Chondrocyte (in vitro differentiated cells): ENCODE measurements at places on chromosomes 3 and 15. TPM values are rescaled to one million over a fixed set of nuclear protein-coding genes. Genes with fewer than 3 reads are reported as not detected.
A peak's percentile ranks its signal among the peaks of the same experiment; 100 is the strongest.

DNA sequence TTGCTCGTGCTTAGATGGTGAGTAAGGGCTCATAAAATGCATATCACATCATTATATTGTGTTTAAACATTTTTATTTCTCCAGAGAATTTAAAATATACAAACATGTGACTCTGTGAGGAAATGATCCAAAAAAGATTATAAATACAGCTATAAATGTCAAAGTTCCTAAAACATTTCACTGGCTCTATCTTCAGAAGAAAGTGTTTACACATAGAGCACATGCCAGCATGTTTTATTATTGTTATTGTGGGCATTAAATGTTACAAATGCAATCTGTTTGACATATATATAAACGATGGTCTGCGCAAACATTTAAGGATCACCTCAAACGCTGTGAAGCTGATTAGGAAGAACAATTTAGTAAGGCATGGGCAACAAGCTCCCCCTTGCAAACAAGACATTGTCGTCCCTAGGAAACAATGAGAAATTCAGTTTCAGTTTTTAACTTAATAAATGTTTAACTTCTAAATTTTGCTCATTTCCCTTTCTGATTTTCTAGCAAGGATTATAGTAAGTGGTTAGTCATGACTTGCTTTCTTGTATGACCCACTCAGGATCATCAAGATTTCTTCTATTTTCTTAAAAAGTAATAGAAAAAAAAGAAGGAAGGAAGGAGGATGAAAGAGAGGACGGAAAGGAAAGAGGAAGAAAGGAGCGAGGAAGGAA is 207.5 kb downstream of the SATB1 start:
- peaks cover 1% of the 10 kb centered on the region for H3K36me3 ChIP-seq

The SSUH2 gene
- 0.31 TPM in 1 of 3 replicates, not detected in the others for total RNA-seq

The SAMD7 gene
- total RNA-seq: not detected in 3 replicates

- H3K36me3 ChIP-seq: peaks cover 7% of the 10 kb centered on the region
- no peak for DNase-seq
- peaks cover 14% of the 10 kb centered on the region for H3K4me1 ChIP-seq
- no peaks in the 10 kb centered on the region for H3K27me3 ChIP-seq
- no peak overlapping the region for H3K4me3 ChIP-seq
- H3K27ac ChIP-seq: peak overlapping the region; percentile 83
Observed at GRCh38 chr3:124504332-124505059, 225.8 kb upstream of the UMPS start.

DNA sequence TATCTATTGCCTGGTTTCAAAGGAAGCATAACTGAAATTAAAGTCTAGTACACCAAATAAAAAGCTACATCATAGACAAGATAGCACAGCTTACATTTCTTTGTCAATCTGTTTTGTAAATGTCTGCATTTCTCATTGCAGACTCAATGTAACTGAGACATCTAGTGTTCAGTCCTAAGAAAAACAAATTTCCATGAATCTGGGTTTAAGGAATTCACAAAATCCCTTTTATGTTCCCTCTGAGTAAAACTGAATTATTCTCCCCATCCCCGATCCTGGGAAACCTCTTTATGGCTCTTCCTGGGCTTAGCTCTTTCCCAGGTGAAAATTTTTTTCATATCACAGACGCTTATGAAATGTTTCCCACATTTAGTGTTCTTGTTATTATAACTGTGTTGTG is 21.6 kb upstream of the RASA2 start:
- H3K36me3 ChIP-seq: peaks cover 3% of the 10 kb centered on the region
- H3K4me3 ChIP-seq: no peak overlapping the region
- H3K4me1 ChIP-seq: peaks cover 20% of the 10 kb centered on the region

DNA sequence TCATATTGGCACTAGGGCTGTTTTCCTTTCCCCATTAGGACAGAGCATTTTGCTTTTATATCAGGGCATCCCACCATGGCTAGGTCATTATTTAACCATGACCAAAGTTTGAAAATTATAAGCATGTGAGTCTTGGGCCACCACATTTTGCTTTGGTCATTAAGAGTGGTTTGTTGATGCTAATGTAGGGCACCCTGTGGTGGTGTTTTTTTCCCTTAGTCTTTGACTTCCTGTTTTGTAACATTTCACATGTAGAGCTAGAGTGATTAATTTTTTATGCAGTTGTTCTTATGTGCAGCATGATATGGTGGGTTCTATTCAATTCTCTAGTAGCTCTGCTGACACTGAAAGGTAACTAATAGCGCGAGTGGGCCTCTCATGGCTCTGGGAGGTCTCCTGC is 249.6 kb upstream of the ROBO1 start:
- no peaks in the 10 kb centered on the region for H3K4me1 ChIP-seq
- no peaks in the 10 kb centered on the region for H3K27me3 ChIP-seq
- H3K27ac ChIP-seq: no peak overlapping the region
- H3K36me3 ChIP-seq: no peaks in the 10 kb centered on the region

GRCh38 chr3:120331076-120331475 is 18.1 kb downstream of the LRRC58 start:
- H3K4me1 ChIP-seq: peaks cover 3% of the 10 kb centered on the region
- no peak overlapping the region for H3K27ac ChIP-seq
- H3K36me3 ChIP-seq: peaks cover 22% of the 10 kb centered on the region
- H3K4me3 ChIP-seq: no peak overlapping the region

- no peak overlapping the region for H3K4me3 ChIP-seq
- no peaks in the 10 kb centered on the region for H3K36me3 ChIP-seq
- H3K4me1 ChIP-seq: peaks cover 41% of the 10 kb centered on the region
- peak overlapping the region; percentile 78 for H3K27ac ChIP-seq
Observed at GRCh38 chr3:148643389-148643840, 54.3 kb upstream of the AGTR1 start.

DNA sequence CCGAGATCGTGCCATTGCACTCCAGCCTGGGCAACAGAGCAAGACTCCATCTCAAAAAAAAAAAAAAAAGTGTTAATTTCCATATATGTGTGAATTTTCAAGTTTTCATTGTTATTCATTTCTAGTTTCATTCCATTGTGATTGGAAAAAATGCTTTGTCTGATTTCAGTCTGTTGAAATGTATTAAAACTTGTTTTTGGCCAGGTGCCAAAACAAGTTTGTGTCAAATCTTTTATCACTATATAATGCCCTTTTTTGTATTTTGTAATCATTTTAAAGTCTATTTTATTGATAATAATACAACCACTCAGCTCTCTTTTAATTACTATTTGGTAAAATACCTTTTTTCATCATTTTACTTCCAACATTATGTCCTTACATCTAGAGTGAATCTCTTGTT is 42.5 kb downstream of the TFRC start:
- H3K4me1 ChIP-seq: no peaks in the 10 kb centered on the region
- peaks cover 2% of the 10 kb centered on the region for H3K36me3 ChIP-seq
- H3K27me3 ChIP-seq: no peaks in the 10 kb centered on the region
- no peak for DNase-seq
- H3K4me3 ChIP-seq: no peak overlapping the region

The IMPG2 gene
- total RNA-seq: 0.50 to 0.80 TPM (median 0.56 TPM) in 3 replicates

The FSTL1 gene
- 2,561 to 3,511 TPM (median 3,398 TPM) in 3 replicates for total RNA-seq

- peaks cover 27% of the 10 kb centered on the region for H3K4me1 ChIP-seq
- H3K4me3 ChIP-seq: peak overlapping the region; percentile 3
- H3K27ac ChIP-seq: peak overlapping the region; percentile 79
- peaks cover 4% of the 10 kb centered on the region for H3K36me3 ChIP-seq
- DNase-seq: no peak
Observed at GRCh38 chr15:55823191-55823670, 80.3 kb upstream of the PRTG start.

GRCh38 chr3:49132437-49133225 is at the start of gene LAMB2:
Gene LAMB2, minus strand, starts transcription at chr3:49133050. Its CDS starts 183 bp downstream, at chr3:49132867.
- H3K36me3 ChIP-seq: peaks cover 16% of the 10 kb centered on the region
- peaks cover 2% of the 10 kb centered on the region for H3K27me3 ChIP-seq
- DNase-seq: no peak
- peak within 1 kb of the TSS; percentile 92 for H3K4me3 ChIP-seq
- peak within 1 kb of the TSS; percentile 91 for H3K27ac ChIP-seq

The ASB14 gene
- not detected in 3 replicates for total RNA-seq

DNA sequence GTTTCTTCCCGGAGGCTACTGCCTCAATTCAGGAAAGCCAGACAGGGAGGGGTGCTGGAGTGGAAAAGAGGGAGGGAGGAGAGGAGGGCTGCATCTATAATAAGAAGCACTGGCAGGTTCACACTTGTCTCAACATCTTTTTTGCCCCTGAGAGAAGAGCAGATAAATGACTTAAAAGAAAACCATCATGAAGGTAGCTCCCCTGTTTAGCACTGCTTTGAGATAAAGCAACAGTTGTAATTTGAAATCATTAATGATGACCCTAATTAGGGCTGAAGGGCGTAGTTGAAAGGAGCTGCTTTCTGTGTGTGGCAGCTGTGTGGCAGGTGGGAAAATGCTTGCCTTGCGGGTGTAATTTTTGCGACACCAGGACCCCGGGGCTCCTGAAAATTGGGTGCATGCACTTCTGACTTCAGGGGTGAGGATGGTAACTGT is 222.8 kb upstream of the IL12A start:
- peak overlapping the region; percentile 89 for H3K4me3 ChIP-seq
- H3K36me3 ChIP-seq: peaks cover 1% of the 10 kb centered on the region
- peak overlapping the region; percentile 98 for H3K27ac ChIP-seq

The EIF2A gene
- 48.4 to 73.0 TPM (median 52.4 TPM) in 3 replicates for total RNA-seq

- no peak for DNase-seq
- H3K36me3 ChIP-seq: no peaks in the 10 kb centered on the region
- H3K4me1 ChIP-seq: peaks cover 6% of the 10 kb centered on the region
- H3K4me3 ChIP-seq: no peak overlapping the region
- H3K27me3 ChIP-seq: no peaks in the 10 kb centered on the region
Observed at GRCh38 chr3:114418724-114419543, 125.1 kb downstream of the TIGIT start.

- no peak for DNase-seq
- H3K4me3 ChIP-seq: no peak overlapping the region
- H3K27me3 ChIP-seq: no peaks in the 10 kb centered on the region
Observed at GRCh38 chr15:33279613-33280205, 31.1 kb upstream of the RYR3 start.

DNA sequence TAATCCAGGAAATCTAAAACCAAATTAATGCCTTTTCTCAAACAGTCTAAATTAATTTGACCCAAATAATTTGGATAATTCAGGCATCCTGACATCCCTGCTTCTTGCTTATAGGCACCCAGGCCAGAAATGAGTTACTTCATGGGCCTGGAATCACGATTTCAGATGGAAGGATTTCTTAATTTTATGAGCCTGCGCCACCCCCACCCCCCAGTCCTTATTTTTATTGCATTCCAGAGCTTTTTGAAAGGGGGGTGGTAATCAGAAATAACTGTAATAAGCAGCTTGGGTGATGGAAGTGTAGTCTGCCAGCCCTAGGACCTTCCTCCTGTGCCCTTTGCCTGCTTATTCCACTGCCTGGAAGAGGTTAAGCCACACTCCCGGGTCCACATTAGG is 1.3 kb downstream of the AP2M1 start:
- H3K27me3 ChIP-seq: no peaks in the 10 kb centered on the region
- H3K4me1 ChIP-seq: peaks cover 64% of the 10 kb centered on the region
- H3K4me3 ChIP-seq: peak overlapping the region; percentile 95

The CACNA2D2 gene
- total RNA-seq: 0.34 to 0.46 TPM (median 0.40 TPM) in 3 replicates

DNA sequence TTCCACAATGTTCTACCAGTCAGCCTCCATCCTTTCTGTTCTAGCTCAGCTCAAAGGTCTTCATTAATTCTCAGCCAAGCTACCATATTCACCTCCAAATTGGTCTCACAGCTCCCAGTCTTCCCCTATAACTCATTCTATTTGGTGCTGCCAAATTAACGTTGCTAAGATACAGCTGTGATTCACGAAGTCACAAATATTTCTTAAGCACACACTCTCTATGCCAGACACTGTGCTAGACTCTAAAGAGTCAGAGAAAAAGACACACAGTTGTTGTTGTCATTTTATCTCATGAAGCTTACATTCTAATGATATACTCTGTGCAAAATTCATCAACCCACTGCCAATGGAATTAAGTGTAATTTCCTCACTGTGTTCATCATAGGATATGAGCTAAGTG is 102.8 kb downstream of the FRMD5 start:
- no peak overlapping the region for H3K27ac ChIP-seq
- DNase-seq: no peak
- no peak overlapping the region for H3K4me3 ChIP-seq
- H3K36me3 ChIP-seq: no peaks in the 10 kb centered on the region

The CLRN1 gene
- total RNA-seq: not detected in 3 replicates

The TRAK1 gene
- total RNA-seq: 38.1 to 53.7 TPM (median 51.2 TPM) in 3 replicates

GRCh38 chr3:108985844-108986243 is 32.2 kb upstream of the GUCA1C start:
- H3K27me3 ChIP-seq: peaks cover 26% of the 10 kb centered on the region
- H3K36me3 ChIP-seq: no peaks in the 10 kb centered on the region
- H3K27ac ChIP-seq: no peak overlapping the region

DNA sequence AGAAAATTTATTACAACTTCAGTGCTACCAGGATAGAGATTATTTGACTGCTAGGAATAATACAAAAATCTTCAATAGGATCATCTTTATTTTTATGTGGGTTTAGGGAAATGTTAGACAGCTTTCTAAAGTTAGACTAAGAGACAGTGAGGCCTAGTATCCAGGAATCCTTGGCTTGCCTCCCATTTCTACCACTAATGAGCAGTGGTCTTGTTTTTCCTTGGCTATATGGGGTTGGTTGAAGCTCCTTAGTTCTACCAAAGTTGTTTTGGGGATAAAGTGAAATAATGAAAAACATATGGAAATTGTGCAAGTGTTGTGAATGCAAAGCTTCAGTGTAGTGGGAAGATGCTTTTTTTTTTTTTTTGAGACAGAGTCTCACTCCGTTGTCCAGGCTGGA is 16.8 kb downstream of the AP4E1 start:
- no peaks in the 10 kb centered on the region for H3K4me1 ChIP-seq
- no peaks in the 10 kb centered on the region for H3K27me3 ChIP-seq
- no peak overlapping the region for H3K27ac ChIP-seq
- H3K4me3 ChIP-seq: no peak overlapping the region
- DNase-seq: no peak
- peaks cover 21% of the 10 kb centered on the region for H3K36me3 ChIP-seq

The MYZAP gene
- total RNA-seq: 0.17 to 1.9 TPM in 2 of 3 replicates, not detected in the other

The SETD2 gene
- 34.6 to 41.4 TPM (median 37.3 TPM) in 3 replicates for total RNA-seq

The CHAC1 gene
- total RNA-seq: 2.8 to 78.5 TPM (median 77.6 TPM) in 3 replicates

- H3K4me1 ChIP-seq: no peaks in the 10 kb centered on the region
- no peaks in the 10 kb centered on the region for H3K36me3 ChIP-seq
- DNase-seq: no peak
- no peak overlapping the region for H3K27ac ChIP-seq
Observed at GRCh38 chr15:45101749-45102148, 12.2 kb downstream of the DUOX2 start.

- peaks cover 3% of the 10 kb centered on the region for H3K4me1 ChIP-seq
- DNase-seq: no peak
- no peaks in the 10 kb centered on the region for H3K36me3 ChIP-seq
- H3K27me3 ChIP-seq: no peaks in the 10 kb centered on the region
Observed at GRCh38 chr3:161989012-161989411, 492.4 kb downstream of the OTOL1 start.

The DUOX1 gene
- 0.21 TPM in 1 of 3 replicates, not detected in the others for total RNA-seq
